ENCODE measurements at places on chromosomes 16 and 17. TPM values are rescaled to one million over a fixed set of nuclear protein-coding genes. Genes with fewer than 3 reads are reported as not detected.

The PARD6A gene
- total RNA-seq = 6.8 TPM

The SAMD14 gene
- 14.2 TPM for total RNA-seq

The ACSM2A gene
- not detected for total RNA-seq

The PRKCA gene
- total RNA-seq = 29.3 TPM

The LDHD gene
- total RNA-seq = 6.6 TPM

The TPSG1 gene
- total RNA-seq = not detected

The SLC6A2 gene
- total RNA-seq = 9.0 TPM

The DNAI2 gene
- total RNA-seq = 0.44 TPM

The RHOT1 gene
- 180 TPM for total RNA-seq

The PRSS33 gene
- total RNA-seq = 2.9 TPM

The FNDC8 gene
- not detected for total RNA-seq

The KRTAP2-1 gene
- not detected for total RNA-seq

The ATP2C2 gene
- 2.1 TPM for total RNA-seq

The UBFD1 gene
- 157 TPM for total RNA-seq

The AOC2 gene
- 44.6 TPM for total RNA-seq

The SLFN14 gene
- 1.0 TPM for total RNA-seq

The MRPS7 gene
- total RNA-seq = 38.5 TPM

The CAMTA2 gene
- total RNA-seq = 13.4 TPM

The MRPS23 gene
- total RNA-seq = 21.9 TPM

The DHRS7C gene
- 1.7 TPM for total RNA-seq

The MAF gene
- 34.6 TPM for total RNA-seq

The MEFV gene
- total RNA-seq = 0.99 TPM

The IRF8 gene
- 10.4 TPM for total RNA-seq

The GPR142 gene
- total RNA-seq = 0.44 TPM

The UMOD gene
- total RNA-seq = not detected

The EFNB3 gene
- 10.0 TPM for total RNA-seq

The HOXB3 gene
- 0.22 TPM for total RNA-seq

The JPH3 gene
- 12.0 TPM for total RNA-seq

The WNT9B gene
- total RNA-seq = 0.16 TPM

The LGALS9C gene
- not detected for total RNA-seq

The SULT1A2 gene
- total RNA-seq = not detected

All from camera-type eye (tissue), 1 donor.